ENCODE measurements at places on chromosomes 4 and X.

DNA sequence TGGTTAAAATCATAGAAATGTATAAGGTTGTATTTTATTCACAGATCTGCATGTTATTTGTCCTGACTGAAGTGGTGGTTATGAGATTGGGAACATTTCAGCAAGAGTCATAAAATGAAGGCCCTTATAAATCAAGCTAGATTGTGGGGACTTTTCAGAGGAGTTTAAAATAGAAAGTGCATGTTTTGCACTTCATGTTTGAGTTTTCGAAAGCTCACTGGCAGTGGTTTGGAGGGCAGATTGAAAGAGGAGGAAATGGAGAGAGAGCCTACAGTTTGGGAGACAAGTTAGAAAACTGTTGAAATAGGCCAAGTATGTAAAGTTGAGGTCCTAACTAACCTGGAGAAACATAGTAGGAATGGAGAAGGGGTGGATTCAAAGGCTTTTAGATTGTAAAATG, 124.9 kb downstream of the KDM6A start:
- no peak for DNase-seq

DNA sequence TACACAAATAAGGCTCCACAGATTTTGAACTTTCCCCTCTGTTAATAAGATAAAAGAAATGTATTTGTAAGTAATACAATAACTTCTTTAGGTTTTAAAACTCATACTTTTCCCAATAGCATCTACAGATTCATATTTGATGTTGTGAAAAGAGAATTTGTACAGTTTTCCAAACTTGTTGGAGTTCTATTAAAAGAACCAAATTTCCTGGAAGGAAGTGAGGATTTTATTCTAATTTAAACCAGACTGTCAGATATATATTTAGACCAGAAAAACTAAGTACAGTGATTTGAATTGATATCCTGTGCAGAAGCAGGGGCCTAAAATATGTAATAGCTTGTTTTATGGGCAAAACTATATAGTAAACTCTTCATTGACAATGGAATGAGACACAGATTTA, 53.7 kb downstream of the NAA11 start:
- no peak for DNase-seq

DNA sequence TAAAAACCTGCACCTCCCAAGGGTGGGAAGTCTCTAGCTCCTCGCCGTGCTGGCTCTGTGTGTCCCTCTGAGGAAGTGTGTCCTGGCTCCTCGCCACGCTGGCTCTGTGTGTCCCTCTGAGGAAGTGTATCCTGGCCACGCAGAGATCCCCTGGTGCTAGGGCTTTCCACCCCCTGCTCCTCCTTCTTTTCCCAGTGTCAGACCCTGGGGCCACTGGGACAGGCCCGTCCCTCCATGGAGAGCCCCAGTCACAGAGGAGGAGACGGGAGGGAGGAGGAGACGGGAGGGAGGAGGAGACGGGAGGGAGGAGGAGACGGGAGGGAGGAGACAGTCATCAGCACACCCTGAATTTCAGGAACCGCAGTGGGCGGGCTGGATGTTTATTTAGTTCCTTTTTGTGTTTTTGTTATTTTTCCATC, 53.8 kb upstream of the HGFAC start:
- DNase-seq, result no peak

- DNase-seq, result no peak
Measured at GRCh38 chr4:61924131-61924530, 724.0 kb downstream of the ADGRL3 start.

- no peak for DNase-seq
Measured at GRCh38 chr4:148017801-148018200, 285.9 kb downstream of the ARHGAP10 start.

GRCh38 chr4:52273885-52274284, 222.8 kb downstream of the SPATA18 start:
- DNase-seq, result no peak

- DNase-seq, result no peak
Measured at GRCh38 chr4:101258883-101259282, 88.4 kb downstream of the PPP3CA start.

GRCh38 chr4:165118256-165118909, 5.7 kb upstream of the TMEM192 start:
- no peak for DNase-seq

GRCh38 chrX:139776599-139776998, 68.6 kb upstream of the MCF2 start:
- no peak for DNase-seq

- DNase-seq, result no peak
Measured at GRCh38 chrX:30241724-30242415, at the start of gene MAGEB4. Gene MAGEB4 (plus strand): TSS chrX:30242000. CDS start chrX:30242136, 136 bp downstream.

DNA sequence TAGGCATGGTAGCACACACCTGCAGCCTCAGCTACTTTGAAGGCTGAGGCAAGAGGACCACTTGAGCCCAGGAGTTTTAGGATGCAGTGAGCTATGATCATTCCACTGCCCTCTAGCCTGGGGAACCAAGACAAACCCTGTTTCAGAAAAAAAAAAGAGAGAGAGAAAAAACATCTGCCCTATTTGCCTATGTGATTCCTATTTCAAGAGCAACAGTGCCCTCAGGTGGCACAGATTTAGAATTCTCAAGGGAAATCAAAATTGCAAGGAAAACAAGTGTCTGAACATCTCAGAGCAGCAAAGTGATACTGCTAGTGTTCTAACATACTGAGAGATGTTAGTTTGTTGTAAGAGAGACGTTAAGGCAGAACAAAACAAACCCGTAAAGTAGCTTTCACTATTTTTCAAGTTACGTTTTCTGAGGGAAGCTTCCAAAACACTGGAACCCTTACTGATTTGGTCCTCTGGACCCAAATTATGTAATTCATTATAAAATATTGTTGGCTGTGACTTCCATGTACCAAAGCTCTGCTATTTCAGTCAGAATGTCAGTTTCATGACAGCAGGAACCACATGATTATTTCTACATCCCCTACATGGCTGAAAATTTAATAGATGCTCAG, 7.9 kb downstream of the BDH2 start:
- DNase-seq, result peak; percentile 54

DNA sequence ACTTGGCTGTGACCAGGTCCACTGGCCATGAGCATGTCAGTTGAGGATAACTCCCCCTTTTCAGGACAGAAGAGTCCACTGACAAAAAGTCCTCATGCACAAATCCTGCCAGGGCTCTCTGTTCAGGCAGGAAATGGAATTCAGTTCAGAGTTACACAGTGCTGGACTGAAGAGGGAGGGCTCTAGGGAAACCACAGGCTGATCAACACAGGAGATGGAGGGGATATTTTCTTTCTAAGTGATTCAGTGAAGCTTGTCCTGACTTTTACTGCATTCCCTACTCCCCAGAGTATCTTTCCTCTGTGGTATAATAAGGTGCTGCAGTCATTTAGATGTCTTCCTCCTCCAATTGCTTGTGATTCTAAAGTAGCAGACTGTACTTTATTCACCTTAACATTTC, 335.5 kb upstream of the IGFBP7 start:
- DNase-seq, result no peak

GRCh38 chr4:85901500-85901899, 426.6 kb downstream of the ARHGAP24 start:
- DNase-seq, result no peak

DNA sequence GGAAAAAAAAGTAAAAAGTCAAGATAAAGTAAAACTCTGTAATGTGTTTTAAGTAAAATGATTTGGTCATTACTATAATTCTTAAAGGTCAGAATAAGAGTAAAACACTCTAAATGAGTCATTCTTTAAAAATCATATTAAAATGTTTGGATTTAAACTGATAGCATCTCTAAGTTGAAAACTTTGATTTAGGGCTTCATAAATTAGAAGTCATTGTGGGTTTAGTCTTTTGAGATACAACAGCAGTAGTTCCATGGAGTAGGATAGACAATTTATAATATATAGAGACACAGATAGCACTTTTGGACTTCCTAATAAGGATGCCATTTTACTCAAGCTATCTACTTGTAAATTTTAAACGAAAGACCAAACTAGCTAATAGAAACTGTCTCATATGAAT, 77.1 kb upstream of the PABPC4L start:
- no peak for DNase-seq

GRCh38 chr4:8501781-8502180, 61.2 kb downstream of the TRMT44 start:
- DNase-seq, result no peak

- no peak for DNase-seq
Measured at GRCh38 chr4:53432528-53433424, 55.3 kb downstream of the FIP1L1 start.

DNA sequence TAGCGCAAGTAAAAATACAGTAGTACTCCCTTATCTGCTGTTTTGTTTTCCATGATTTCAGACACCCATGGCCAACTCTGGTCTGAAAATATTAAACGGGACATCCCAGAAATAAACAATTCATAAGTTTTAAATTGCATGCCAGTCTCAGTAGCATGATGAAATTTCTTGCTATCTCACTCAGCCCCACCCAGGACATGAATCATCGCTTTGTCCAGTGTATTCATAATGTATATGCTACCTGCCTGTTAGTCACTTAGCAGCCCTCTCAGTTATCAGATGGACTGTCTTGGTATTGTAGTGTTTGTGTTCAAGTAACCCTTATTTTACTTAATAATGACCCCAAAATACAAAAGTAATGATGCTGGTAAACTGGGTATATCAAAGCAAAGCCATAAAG, 158.2 kb upstream of the DDIT4L start:
- no peak for DNase-seq

DNA sequence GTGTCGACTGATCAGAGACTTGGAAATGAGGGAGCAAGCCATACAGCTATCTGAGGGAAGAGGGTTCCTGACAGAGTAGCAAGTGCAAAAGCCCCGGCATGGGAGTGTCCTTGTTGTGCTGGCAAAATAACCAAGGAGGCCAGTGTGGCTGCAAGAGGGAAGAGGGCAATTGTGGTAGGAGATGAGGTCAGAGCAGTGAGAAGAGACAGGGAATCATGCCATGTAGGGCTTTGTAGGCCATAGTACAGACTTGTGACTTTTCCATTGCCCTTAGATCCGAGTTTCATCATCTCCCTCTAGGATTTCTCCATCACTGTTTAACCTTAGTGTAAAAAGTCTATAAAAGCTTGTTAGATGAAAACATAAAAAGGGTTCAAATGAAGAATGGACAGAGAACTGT, 76.2 kb downstream of the DOCK11 start:
- DNase-seq, result no peak

DNA sequence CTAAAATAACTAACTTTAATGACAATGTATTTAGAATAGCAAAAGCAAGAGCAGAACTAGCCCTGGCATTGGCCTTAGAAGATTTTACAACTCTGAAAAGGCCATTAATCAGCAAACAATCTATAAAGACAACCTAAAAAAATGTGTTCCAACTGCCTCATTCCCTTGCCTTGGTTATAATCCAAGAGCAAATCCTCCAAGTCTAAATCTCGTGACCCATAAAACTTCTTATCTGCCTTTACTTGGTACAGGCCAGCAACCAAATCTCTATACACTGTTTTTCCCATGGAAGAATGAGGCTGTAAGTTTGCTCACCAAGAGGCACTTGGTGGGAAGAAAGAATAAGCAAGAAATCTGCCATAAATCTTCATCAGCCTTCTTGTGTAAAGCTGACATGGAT, 175.3 kb upstream of the MID1 start:
- DNase-seq, result no peak

GRCh38 chr4:87469390-87469789, 47.0 kb downstream of the NUDT9 start:
- DNase-seq, result no peak

DNA sequence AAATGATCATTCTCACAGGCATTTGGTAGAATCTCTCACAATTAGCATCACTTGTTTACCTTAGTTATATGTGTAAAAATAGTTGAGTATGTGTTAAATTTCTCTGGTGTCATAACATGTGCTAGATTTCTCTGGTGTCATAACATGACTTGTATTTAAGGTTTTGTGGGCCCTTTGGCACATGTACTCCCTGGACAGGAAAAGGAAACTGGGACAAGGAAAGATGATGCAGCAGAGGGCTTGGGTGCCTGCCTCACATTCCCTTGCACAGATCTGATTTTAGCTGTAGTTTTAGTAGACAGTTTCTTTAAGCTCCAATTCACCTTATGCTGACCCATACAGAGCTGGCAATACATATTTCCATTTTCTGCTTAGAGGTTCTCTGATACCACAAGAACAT, 726.0 kb downstream of the C4orf33 start:
- DNase-seq, result no peak

DNA sequence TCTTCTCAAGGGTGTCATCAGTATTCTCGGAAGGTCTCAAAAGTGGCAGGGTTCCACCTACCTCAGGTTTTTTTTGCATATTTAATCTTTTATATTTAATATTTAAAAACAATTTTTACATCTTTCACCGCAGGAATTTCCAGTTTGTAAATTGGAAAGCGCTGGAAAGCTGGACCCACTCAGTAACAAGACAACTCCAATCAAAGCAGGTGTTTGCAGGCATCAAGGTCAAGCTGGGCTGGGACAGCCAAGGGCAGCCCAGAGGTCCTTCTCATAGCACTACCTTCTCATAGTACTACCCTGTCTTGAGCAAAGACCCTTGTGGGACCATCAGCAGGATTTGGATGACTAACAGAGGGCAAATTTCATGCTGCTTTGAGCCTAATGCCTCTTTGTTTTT, 160.1 kb downstream of the TET2 start:
- DNase-seq, result no peak

DNA sequence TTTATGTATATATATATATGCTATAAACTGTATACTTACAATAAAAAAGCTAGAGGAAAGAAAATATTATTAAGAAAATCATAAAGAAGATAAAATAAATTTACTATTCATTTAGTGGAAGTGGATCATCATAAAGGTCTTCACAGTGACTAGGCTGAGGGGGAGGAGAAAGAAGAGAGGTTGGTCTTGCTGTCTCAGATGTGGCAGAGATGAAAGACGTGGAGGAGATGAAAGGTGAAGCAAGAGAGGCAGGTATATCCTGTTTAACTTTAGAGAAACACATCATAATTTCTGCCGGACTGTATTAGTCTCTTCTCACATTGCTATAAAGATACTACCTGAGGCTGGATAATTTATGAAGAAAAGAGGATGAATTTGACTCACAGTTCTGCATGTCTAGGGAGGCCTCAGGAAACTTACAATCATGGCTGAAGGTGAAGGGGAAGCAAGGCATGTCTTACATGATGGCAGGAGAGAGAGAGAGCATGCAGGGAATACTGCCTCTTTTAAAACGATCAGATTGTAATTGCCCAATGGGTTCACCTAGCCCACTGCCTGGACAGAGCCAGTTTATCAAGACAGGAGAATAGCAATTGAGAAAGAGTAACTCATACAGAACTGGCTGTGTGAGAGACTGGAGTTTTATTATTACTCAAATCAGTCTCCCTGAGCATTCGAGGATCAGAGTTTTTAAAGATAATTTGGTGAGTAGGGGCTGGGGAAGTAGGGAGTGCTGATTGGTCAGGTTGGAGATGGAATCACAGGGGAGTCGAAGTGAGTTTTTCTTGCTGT, 22.1 kb upstream of the RRAGB start:
- DNase-seq, result no peak

DNA sequence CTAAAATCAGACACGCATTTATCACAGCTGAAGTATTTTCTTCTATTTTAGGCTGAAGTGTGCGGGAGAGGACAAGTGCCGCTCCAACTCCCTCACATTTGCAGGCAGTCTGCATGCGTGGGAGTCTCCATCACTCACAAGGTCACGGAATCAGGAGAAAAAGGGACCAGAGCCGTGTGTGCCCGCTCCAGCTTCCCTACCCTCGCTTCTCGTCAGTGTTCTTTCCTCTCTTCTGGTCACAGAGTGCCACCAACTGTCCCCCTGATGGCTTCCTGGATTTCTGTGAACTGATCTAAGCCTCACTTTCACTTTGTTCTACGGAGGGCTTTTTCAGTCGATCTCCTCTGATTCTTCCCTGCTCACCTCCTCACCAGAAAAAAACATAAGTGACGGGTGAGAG, 407.4 kb upstream of the AADAT start:
- no peak for DNase-seq

GRCh38 chrX:136016881-136017280, 31.6 kb downstream of the SLC9A6 start:
- no peak for DNase-seq

GRCh38 chr4:11005300-11005699, 320.7 kb upstream of the CLNK start:
- DNase-seq, result no peak
